ENCODE measurements at places on chromosomes 2 and 18.

DNA sequence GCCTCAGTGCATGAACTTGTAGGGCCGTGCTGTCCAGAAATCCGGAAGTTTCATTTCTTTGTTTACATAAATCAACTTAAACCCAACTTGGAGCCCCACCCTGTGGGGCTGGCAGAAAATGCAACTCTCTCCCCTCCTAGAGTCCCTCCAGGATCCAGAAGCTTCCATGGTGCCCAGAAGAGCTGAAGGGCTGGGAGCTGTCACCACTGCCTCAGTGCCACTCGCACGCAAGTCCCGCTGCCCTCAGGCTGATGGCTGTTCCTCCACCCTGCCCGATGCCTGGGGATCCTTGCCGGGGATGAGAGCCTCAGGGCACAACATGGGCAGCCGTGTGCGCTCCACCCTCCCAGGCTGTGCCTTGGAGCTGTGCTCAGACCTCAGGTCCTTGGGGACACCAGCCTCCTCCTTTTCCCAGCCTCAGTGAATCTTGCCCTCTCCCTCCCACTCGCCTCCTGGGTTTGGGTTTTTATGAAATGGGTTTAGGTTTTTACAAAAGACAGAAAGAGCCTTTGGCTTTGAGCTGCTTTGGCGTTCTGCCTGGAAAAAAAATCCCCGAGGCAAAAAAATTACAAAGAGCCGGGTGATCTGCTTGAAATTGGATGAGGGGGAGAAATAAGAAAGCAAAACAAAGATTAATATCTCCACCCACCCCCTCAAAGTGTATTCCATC, 155.2 kb downstream of the TWIST2 start:
- DNase-seq = no peak

GRCh38 chr18:39318462-39318861, 1752.9 kb upstream of the CELF4 start:
- no peak for DNase-seq

GRCh38 chr2:98901702-98902101, 34.3 kb downstream of the CRACDL start:
- DNase-seq = no peak

DNA sequence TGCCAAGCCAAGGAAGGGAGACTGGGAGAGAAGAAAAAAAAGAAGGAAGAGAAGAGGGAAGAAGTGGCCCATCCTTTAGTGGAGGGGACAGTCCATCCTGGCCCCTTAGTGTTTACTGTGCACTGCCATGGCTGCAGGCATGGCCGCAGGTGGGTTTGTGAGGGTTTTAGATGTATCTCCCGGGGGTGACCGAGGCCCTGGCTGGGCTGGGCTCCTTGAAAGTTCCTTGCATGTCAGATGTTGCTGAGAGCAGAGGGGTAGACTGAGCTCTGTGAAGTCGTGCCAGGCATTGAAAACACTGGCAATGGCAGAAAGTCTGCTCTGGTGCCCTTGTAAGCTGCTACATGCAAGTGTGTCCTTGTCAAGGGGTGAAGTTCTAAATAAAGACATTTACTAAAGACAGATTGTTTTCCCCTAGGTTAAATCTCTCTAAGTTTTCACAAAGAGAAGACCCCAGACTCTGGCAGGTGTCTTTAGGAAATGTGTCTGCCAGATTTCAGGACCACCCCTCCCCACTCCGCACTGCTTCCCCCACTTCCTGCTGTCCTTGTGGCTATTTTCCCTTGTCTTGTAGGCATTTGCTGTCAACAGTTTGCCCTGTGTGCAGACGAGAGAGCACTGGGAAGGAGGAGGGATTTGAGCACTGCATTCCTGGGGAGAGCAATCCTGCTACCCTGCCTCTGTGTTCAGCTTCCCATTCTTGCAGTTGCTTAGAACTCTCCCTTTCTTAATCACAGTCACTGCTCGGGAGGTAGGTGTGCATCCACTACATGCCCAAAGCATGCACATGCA, 68.4 kb downstream of the ACOXL start:
- no peak for DNase-seq

DNA sequence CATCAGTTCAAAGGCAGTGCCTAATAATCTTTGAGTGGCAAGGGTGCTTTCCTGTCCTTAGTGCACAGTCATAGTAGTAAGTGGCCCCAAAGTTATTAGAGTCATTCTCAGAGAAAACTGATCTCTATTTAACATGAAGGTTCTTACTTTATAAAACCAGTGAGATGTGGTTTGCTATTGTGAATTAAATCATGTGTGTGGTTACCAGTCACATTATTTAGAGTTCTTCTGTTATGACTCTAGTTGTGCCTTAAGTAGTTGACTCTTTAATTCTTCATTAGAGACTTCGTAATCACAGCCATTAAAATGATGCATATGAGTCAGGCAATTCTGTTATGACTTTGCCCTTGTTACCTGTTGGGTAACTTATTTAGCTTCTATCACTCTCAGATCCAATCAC, 1392.9 kb upstream of the ACVR2A start:
- no peak for DNase-seq

DNA sequence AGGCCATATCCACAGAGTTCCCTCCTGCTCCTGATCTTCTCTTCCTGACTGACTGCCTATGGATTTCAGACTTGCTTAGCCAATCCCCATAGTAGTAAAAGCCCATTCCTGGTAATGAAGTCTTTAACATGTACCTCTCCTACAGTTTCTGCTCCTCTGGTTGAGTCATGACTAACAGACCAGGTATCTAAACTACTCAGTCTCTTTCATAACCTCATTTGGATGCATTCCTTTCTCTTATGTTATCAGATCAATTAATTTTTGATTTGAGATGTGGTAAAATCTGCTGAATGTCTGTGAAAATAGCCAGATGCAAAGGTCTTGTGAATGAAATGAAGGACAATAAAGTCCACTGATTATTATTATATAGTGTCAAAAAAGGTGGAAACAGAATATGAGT, 198.0 kb downstream of the NBAS start:
- DNase-seq = no peak

- no peak for DNase-seq
Observed at GRCh38 chr18:13726972-13727331, 479 bp downstream of the RNMT start.

GRCh38 chr2:112273349-112273748, 2.0 kb upstream of the ZC3H6 start:
- DNase-seq = no peak

GRCh38 chr2:53632714-53633113, 134.9 kb upstream of the CHAC2 start:
- DNase-seq = no peak

DNA sequence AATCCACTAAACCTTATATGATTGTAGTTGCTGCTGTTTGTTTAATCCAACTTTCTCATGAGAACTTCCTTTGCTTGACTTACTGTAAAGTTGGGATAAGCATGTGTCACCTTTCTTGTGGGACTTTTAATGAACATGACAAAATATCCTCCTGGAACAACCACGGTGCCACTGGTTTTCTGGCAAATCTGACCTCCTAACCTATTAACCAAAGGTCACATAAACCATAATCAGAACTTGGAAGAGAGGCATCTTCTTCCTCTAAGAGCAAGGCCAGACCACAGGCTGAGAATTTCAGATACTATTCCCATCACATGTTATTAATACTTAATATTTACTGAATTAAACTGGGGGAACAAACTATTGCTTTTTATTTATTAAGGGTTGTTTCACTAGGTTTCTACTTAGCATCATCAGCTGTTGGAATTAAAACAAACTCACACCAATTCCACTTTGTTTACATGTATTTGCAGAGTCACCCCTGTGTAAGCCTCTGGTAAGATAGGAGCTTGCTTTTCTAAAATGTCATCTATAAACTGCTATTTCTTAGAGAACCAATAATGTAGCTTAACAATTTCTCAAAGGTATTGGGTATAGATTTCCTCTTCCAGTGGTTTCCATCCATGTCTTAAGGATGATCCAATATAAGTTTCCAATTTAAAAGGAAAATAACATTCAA, 2.2 kb downstream of the SLC40A1 start:
- no peak for DNase-seq

DNA sequence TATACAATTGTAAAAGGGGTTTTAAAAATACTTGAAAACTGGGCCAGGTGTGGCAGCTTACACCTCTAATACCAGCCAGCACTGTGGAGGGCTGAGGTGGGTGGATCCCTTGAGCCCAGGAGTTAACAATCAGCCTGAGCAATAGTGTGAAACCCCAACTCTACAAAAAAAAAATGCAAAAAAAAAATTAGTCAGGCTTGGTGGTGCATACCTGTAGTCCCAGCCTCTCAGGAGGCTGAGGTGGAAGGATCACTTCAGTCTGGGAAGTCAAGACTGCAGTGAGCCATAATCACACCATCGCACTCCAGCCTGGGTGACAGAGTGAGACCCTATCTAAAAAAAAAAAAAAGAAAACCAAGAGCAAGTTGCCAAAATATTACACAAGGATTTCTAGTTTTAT, 182.7 kb downstream of the UBE2E3 start:
- no peak for DNase-seq

DNA sequence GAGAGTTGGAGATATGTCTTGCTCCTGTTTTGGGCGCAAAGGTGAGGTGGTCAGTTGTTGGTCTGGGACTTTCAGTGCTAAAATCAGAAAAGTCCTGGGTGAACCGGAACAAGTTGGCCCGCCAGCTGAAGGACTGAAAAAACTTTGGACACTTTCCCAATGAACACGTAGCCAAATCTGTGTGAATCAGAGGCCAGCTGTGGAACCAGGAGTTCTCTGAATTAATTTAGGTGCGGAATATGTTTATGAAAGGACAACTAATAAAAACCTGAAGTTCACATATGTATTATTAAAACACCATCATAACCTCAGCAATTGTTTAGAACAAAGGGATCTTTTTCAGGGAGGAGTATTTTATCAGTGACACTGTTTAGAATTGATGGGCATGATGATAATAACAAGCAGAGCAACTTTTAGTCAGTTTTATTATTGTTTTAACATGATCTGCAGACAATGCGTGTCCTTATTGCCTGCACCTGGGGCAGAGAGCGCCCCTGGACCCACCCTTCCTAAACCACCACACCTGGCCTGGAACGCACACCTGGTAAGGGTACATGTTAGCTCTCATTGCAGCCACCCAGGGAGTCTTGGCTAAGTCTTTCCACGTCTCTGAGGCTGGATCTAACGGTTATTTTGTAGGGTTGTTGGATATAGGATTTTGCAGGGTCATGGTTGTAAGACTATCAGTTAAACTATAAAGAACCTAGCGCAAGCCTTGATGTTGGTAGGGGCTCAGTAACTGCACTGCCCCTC, 9.9 kb upstream of the ODC1 start:
- DNase-seq = no peak

GRCh38 chr2:212385241-212385640, 153.4 kb downstream of the ERBB4 start:
- no peak for DNase-seq

DNA sequence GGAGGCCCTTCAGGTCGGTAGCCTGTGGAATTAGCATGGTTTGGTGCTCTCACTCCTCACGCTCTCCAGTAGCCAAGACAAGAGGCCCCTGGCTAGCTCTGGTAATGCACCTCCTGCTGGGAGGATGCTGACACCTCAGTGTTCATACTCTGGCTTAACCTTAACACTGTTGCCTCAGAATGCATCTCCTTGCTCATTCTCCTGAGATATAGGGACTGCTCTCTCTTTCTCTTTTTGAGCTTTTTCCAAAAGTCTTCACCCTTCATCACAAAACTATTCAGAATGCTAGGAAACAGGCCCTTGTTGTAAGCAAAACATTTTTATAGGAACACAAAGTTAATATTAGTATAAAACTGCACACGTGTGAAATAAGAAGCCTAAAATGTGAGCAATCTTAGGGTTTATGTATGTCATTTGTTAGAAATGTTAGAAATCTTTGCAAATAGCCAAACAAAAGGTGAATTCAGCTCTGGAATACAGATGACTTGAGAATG, 17.3 kb upstream of the IMPA2 start:
- no peak for DNase-seq

DNA sequence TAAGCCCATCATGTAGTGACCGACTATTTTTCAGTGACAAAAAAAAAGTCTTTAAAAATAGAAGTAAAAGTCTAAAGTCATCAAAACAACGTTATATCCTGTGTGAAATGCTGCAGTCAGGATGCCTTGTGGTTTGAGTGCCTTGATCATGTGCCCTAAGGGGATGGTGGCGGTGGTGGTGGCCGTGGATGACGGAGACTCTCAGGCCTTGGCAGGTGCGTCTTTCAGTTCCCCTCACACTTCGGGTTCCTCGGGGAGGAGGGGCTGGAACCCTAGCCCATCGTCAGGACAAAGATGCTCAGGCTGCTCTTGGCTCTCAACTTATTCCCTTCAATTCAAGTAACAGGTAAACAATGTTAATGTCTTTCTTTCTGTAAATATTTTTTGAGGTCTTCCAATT, at the start of gene CD28:
Gene CD28 (plus strand): TSS at position 237 of the 400 bp plus-strand sequence. CDS start 58 bp downstream, at position 295.
- DNase-seq = no peak

GRCh38 chr2:67453310-67453709, 56.2 kb downstream of the ETAA1 start:
- DNase-seq = no peak

- DNase-seq = no peak
Observed at GRCh38 chr2:213455316-213456008, 171.2 kb downstream of the SPAG16 start.
